ENCODE measurements at places on chromosomes 3 and 15. TPM values are rescaled to one million over a fixed set of nuclear protein-coding genes. Genes with fewer than 3 reads are reported as not detected.

The SLC28A1 gene
- total RNA-seq: not detected

The HYAL3 gene
- 19.0 TPM for total RNA-seq

The LMAN1L gene
- total RNA-seq: not detected

The SNX4 gene
- total RNA-seq: 52.8 TPM

The DNAH1 gene
- total RNA-seq: 2.2 TPM

The COL6A5 gene
- total RNA-seq: not detected

The LIPC gene
- 1.1 TPM for total RNA-seq

The PLA2G4E gene
- total RNA-seq: not detected

The OR5K4 gene
- not detected for total RNA-seq

The A4GNT gene
- total RNA-seq: not detected

The RUVBL1 gene
- 48.9 TPM for total RNA-seq

The CASR gene
- total RNA-seq: not detected

The GABRR3 gene
- total RNA-seq: not detected

The SERINC4 gene
- not detected for total RNA-seq

The RAB6B gene
- total RNA-seq: 1.0 TPM

The HAUS2 gene
- 23.1 TPM for total RNA-seq

The TTLL13 gene
- total RNA-seq: not detected

The ZNF654 gene
- total RNA-seq: 13.4 TPM

The FSD2 gene
- total RNA-seq: not detected

The PCLAF gene
- 28.6 TPM for total RNA-seq

The LRRN1 gene
- total RNA-seq: not detected

The PLSCR2 gene
- total RNA-seq: not detected

The STOML1 gene
- total RNA-seq: 17.0 TPM

The SLC51A gene
- not detected for total RNA-seq

The RAD51 gene
- total RNA-seq: 2.8 TPM

The FGF12 gene
- total RNA-seq: 1.4 TPM

The POLR2H gene
- 81.6 TPM for total RNA-seq

The SLC24A5 gene
- not detected for total RNA-seq

The LIPH gene
- under 0.01 TPM for total RNA-seq

The EFHB gene
- 0.34 TPM for total RNA-seq

The NEK10 gene
- total RNA-seq: 0.65 TPM

The GHRL gene
- 0.22 TPM for total RNA-seq

The FBXO22 gene
- total RNA-seq: 32.2 TPM

The P2RY1 gene
- 1.1 TPM for total RNA-seq

The GMNC gene
- not detected for total RNA-seq

The VGLL3 gene
- 0.17 TPM for total RNA-seq

The RPP25 gene
- 29.3 TPM for total RNA-seq

The ZMYND10 gene
- total RNA-seq: under 0.01 TPM

Measured in dermis lymphatic vessel endothelial cell (primary cell).